ENCODE measurements at places on chromosomes 7 and 10.

GRCh38 chr10:4590807-4591206 lies 235.2 kb upstream of the AKR1E2 start:
- DNase-seq: no peak

- DNase-seq: no peak
These were observed 14.7 kb downstream of the PTPRZ1 start for GRCh38 chr7:121887634-121888033.

DNA sequence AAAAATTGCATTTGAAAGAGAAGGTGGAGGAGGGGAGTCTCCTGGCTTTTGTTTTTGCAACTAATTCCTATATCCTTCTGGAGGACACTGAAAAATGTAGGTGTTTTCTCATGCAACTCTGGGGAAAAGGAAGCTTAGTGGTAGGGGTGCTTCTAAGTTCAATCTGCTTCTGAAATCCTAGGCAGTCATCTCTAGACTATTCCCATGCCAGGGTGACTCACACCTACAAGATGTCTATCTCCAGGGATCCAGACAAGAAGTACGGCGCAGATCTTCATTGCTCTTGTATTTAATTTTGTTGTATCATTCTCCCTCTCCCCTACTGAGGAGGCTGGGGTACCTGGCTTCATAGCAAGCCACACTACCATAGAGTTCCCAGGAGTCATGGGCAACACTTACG lies 258.8 kb downstream of the PHF14 start:
- no peak for DNase-seq

DNA sequence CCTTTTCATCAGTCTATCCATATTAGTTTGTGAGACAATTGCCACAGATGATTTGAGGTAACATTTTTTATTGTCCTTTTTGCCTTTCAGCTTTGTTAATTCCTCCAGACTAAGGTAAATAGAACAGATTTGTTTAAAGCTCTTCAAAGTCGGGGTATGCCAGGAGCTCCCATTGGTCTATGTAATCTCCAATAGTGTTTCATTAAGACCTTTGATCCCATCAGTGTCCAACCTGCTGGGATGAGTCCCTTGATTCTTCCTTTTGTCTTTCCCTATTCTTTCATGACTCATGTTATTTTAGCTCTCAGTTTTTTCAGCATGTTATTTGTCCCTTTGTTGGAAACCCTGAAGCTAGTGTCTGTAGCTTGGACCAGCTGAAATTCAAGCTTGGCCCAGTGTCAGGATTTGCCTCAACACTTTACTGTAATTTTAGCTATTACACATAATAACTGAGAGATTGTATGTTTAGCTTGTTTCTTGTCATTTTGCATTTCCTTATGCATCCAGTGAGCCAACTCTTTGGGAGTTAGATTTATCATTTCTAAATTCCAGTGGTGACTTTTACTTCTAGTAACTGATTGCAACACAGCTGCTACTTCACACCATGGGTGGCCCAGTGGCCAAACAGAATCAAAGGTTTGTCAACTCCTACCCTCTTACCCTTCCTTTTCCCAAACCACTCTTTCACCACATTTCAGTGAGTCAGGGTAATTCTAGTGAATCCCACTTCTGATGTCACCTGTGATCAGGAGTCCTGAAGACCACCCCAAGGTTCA lies 15.3 kb downstream of the AGBL3 start:
- DNase-seq: no peak

DNA sequence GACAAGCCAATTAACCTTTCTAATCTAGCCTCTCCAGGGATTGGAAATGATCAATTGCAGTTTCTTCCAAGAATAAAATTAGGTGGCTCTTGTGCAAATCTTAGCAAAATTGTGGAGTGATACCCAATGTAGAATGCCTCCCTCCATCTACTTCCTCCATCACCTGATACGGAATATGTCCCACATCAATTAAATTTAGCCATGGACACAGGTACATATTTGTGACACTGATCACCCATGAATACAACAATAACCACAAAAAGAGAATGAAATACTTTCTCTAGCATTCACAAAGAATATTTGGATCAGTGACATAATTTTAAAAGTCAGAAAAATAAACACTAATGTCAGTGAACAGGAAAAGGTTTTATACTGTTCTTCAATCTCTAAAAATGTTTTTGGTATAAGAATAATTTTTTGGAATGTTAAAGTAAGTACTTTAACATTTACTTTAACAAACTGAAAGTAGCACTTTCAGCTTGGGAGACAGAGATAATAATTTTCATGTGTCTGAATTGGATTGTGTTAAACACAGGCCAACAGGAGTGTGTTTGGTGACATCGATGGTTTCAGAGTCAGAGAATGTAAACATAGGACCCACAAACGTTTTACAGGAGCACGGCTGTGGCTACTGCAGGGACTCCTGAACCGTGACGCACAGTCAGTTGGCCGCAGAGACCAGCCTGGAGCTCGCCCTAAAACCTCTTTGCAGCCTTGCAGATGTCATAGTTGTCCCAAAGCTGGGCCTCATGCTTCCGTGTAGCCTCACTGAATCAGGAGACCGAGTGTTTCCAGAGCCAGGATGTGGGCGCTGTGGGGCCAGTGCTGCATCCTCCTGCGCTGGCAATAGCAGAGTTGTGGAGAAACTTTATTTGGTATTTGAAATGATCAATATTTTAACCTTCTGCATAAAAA lies 7.2 kb downstream of the RBM20 start:
- DNase-seq: peak; percentile 33

Measured in immature natural killer cell (primary cell).